ENCODE measurements at places on chromosomes 11 and 22. TPM values are rescaled to one million over a fixed set of nuclear protein-coding genes. Genes with fewer than 3 reads are reported as not detected.

OR4D5 gene
- total RNA-seq, result not detected

KCTD14 gene
- total RNA-seq, result 0.36 TPM

TNNT3 gene
- not detected for total RNA-seq

MMP12 gene
- total RNA-seq, result 0.28 TPM

GPHA2 gene
- not detected for total RNA-seq

DBX1 gene
- total RNA-seq, result not detected

VPREB1 gene
- total RNA-seq, result not detected

ATF4 gene
- 156 TPM for total RNA-seq

SLC22A8 gene
- not detected for total RNA-seq

BRD1 gene
- 20.6 TPM for total RNA-seq

TRPM5 gene
- not detected for total RNA-seq

ZNF214 gene
- 6.1 TPM for total RNA-seq

USH1C gene
- not detected for total RNA-seq

OR52I1 gene
- not detected for total RNA-seq

GGTLC2 gene
- not detected for total RNA-seq

AP5B1 gene
- 5.5 TPM for total RNA-seq

CRYAB gene
- total RNA-seq, result 0.18 TPM

APOL5 gene
- total RNA-seq, result not detected

HORMAD2 gene
- not detected for total RNA-seq

SLC17A6 gene
- total RNA-seq, result not detected

KDM4E gene
- total RNA-seq, result not detected
